MCF 10A (cell line): ENCODE measurements at places on chromosomes 13 and 19. TPM values are rescaled to one million over a fixed set of nuclear protein-coding genes. Genes with fewer than 3 reads are reported as not detected.

RNF225 gene
- total RNA-seq = 0.63 and 0.98 TPM in 2 replicates

TSKS gene
- total RNA-seq = not detected in 2 replicates

ZNF221 gene
- 1.2 and 1.8 TPM in 2 replicates for total RNA-seq

CALR3 gene
- not detected in 2 replicates for total RNA-seq

NANOS3 gene
- not detected in 2 replicates for total RNA-seq

URAD gene
- not detected in 2 replicates for total RNA-seq

PINLYP gene
- 0.74 TPM in 1 of 2 replicates, not detected in the other for total RNA-seq

NANOS2 gene
- not detected in 2 replicates for total RNA-seq

DNA sequence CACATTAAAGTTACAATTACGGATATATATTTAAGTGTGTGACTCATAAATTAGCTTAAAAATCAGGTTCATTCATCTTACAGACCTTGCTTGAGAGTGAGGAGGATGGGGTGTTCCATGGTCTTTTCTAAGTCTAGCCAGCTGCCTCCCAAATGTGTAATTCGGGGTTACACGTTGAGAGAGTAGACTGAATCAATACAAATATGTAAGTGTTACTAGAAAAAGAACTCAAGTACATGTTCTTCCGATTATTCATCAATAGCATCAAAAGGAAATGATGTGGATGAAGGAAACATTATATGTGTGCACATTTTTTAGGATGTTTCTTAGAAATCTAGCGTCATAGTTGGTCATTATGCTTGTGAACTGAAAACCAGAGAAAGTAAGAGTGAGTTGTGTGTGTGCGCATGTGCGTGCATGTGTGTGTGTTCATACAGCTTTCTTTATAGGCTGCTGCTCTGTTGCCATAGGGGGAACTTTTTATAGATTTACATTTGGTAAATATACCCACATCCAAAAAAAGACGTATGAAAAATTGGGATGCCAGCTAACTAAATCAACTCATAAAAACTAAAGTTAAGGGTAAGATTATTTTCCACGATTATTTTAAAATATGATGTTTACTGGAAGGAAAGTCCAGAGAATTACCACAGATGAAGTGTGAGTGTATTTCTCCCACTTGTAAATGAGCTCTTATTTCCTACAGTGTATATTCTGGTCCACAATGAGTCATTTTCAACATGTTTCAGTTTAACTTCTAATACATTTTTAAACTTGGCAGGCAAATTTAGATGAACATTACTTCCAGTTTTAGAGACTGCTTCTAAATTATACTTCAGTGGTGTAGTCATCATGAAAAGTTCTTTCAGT lies 82.4 kb downstream of the PIBF1 start:
- H3K27me3 ChIP-seq = no peaks in the 10 kb centered on the region
- H3K4me3 ChIP-seq = no peak overlapping the region
- H3K4me1 ChIP-seq = peaks cover 8% of the 10 kb centered on the region
- no peak overlapping the region for H3K27ac ChIP-seq
- H3K36me3 ChIP-seq = peaks cover 31% of the 10 kb centered on the region
- DNase-seq = no peak

DNA sequence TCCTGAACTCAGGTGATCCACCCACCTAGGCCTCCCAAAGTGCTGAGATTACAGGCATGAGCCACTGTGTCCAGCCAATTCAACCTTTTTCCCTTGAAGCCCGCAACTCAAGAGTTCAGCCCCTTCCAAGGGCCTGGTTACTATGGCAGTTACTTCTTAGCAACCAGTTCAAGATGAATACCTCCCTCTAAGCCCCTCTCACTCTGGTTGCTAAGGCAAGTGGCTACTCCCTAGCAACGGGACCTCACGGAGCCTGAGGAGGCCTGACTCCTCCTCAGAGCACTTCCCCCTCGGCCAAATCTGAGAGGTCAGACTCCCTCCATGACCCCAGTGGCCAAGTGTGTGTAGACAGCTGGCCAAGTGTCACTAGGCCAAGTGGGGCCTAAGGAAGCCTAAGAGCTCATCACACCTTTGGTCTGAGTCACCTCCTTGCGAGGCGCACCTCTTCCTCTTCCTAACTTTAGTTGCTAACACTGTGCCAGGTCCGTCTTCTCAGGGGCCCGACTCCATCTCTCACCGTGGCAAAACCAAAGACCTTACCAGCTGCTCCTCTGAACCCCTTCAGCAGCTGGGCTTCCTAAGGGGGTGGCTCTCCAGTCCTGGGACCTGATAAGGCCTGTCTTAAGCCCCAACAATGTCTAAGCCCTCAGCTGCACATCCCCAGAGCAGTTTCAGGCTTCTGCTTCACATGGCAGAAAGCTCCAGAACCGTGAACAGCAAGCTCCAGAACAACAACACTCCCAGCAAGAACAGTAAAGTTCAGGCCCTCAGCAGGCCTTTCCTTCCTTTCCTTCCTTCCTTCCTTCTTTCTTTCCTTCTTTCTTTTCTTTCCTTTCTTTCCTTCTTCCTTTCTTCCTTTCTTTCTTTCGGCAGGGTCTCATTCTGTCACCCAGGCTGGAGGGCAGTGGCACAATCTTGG lies 9.6 kb downstream of the CD37 start:
- no peak for DNase-seq
- no peaks in the 10 kb centered on the region for H3K27me3 ChIP-seq
- H3K36me3 ChIP-seq = no peaks in the 10 kb centered on the region
- H3K4me3 ChIP-seq = no peak overlapping the region
- no peak overlapping the region for H3K27ac ChIP-seq

GRCh38 chr13:66748712-66749111 lies 481.4 kb downstream of the PCDH9 start:
- H3K27ac ChIP-seq = no peak overlapping the region
- DNase-seq = no peak
- no peaks in the 10 kb centered on the region for H3K27me3 ChIP-seq
- no peaks in the 10 kb centered on the region for H3K4me1 ChIP-seq
- H3K36me3 ChIP-seq = no peaks in the 10 kb centered on the region

DNA sequence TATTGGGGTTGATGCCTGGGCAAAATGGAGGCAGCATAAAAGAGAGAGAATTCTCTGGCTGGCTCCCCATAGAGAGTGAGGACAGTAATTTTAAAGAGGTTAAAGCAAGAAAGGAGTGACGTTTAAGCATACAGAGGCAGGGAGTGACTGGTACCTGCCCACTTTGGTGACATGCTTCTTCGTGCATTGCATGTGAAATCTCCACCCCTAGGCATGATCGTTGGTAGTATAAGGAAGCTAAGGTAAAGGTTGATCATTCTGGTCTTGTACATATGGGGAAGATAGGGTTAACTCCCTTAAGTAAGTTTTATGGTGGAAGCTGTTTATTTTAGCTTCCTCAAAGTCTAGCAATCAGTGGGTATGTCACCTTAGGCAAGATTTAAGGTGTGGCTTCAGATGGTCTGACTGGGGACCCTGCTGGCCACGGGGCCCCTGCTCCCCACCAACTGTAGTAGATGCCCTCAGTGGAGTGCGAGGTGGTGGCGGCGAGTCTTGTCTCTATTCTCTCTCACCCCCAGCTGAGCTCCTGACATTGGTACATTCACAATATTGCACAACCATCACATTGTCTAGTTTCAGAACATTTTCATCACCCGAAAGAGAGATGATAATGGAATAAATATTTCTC lies 797.5 kb upstream of the SPRY2 start:
- H3K4me3 ChIP-seq = no peak overlapping the region
- no peak for DNase-seq
- no peak overlapping the region for H3K27ac ChIP-seq

DNA sequence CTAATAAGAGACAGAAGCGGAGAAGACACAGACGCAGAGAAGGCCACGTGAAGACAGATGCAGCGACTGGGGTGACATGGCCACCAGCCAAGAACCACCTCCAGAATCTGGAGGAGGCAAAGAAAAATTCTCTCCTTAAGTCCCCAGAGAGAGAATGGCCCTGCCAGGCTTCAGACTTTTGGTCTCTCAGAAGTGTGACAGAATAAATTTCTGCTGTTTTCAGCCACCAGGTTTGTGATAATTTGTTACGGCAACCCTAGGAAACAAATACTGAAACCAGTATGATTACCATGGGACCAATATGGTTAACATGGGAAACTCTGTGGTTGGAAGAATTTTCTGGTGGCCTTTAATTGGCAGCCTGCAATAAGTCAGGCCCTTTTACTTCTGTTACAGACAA lies 63.9 kb upstream of the DOCK9 start:
- H3K27me3 ChIP-seq = no peaks in the 10 kb centered on the region
- H3K4me3 ChIP-seq = no peak overlapping the region
- no peak overlapping the region for H3K27ac ChIP-seq
- H3K4me1 ChIP-seq = peaks cover 30% of the 10 kb centered on the region

DNA sequence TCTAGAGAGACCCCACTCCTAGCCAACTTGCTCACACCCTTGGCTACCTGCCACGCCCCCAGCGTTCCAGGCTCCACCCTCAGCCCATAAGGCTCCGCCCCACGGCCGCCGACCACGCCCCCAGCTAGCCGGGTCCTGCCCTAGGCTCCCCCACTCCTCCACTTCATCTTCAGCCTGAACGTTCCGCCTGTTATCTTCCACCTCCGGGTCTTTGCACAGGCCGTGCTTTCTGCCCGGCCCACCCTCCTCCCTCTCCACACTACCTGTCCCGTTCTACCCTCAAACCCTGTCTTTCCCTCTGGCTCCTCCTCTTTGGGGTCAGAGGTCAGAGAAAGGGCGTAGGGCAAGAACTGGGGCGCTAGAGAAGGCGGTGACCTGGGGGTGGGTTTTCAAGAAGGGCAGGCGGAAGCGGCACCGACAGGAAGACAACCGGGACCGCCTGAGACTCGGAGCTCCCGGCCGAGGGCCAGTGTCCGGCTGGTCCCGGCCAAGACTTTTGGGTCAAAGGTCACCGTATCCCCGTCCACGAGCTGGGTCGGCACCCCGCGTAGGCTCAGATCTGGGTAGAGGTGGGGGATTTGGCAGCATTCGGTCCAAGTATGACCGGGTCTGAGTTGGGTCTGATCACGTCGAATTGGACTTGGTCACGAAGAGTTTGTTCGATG lies 2.2 kb downstream of the PDE4C start:
- no peaks in the 10 kb centered on the region for H3K36me3 ChIP-seq
- H3K27me3 ChIP-seq = peaks cover 13% of the 10 kb centered on the region
- peaks cover 5% of the 10 kb centered on the region for H3K4me1 ChIP-seq
- peak; percentile 32 for DNase-seq
- peak overlapping the region; percentile 75 for H3K4me3 ChIP-seq

- H3K4me1 ChIP-seq = no peaks in the 10 kb centered on the region
- no peak overlapping the region for H3K4me3 ChIP-seq
- no peaks in the 10 kb centered on the region for H3K36me3 ChIP-seq
- no peak overlapping the region for H3K27ac ChIP-seq
- DNase-seq = no peak
Measured at GRCh38 chr19:33317517-33317916, 15.2 kb upstream of the CEBPA start.

DNA sequence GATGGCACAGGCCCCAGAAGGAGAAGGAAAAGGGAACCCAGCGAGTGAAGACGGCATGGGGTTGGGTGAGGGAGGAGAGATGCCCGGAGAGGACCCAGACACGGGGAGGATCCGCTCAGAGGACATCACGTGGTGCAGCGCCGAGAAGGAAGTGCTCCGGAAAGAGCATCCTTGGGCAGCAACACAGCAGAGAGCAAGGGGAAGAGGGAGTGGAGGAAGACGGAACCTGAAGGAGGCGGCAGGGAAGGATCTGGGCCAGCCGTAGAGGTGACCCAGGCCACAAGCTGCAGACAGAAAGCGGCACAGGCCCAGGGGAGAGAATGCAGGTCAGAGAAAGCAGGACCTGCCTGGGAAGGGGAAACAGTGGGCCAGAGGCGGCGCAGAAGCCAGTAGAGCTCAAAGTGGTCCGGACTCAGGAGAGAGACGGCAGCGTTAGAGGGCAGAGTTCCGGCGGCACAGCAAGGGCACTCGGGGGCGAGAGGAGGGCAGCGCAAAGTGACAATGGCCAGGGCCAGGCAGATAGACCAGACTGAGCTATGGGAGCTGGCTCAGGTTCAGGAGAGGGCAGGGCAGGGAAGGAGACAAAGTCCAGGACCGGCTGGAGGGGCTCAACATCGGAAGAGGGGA lies 1.1 kb downstream of the PPP1R12C start:
- peak overlapping the region; percentile 92 for H3K27ac ChIP-seq
- H3K36me3 ChIP-seq = peaks cover 4% of the 10 kb centered on the region
- no peaks in the 10 kb centered on the region for H3K27me3 ChIP-seq
- peak; percentile 43 for DNase-seq
- H3K4me3 ChIP-seq = peak overlapping the region; percentile 87

DNA sequence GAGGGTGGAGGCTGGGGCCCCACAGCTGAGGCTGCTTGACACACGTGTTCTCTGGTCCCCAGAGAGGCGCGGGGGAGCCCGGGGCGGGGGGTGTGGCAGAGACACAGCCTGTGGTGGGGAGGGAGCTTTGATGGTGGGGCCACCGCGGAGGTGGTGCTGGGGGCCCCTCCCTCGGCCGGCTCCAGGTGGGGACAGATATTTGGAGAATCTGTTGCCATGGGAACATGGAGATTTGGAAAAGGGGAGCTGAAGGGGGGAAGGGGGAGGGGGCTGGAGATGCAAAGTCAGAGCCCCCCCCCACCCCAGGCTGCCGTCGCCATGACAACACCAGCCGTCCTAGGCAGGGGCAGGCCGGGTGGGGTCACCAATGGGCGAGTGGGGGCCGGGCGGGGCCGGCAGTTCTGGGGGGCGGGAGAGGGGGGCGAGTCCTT lies 1.2 kb downstream of the PRKCG start:
- DNase-seq = no peak
- H3K36me3 ChIP-seq = no peaks in the 10 kb centered on the region
- H3K4me3 ChIP-seq = no peak overlapping the region
- no peak overlapping the region for H3K27ac ChIP-seq
- no peaks in the 10 kb centered on the region for H3K27me3 ChIP-seq

DNA sequence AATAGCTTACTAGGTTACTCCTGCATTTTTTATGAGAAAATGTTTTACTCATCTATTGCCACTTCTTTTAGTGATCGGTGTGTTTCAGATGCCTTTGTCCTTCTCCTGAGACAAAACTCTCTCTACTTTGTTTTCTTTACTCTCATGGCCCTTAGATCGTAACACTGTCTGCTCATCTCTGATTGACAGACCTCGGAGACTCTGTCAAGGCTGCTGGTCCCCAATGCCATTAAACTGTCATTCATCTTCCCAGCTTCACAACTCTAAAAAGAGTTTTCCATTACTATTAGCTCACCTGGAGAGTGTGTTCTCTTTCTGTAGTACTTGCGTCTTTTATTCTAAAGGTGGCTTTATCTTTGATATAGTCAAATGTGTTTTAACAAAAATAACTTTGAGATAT lies 765.2 kb downstream of the SLITRK1 start:
- no peaks in the 10 kb centered on the region for H3K36me3 ChIP-seq
- H3K4me1 ChIP-seq = no peaks in the 10 kb centered on the region
- H3K4me3 ChIP-seq = no peak overlapping the region
- no peak for DNase-seq
